Activated CD8-positive, alpha-beta T cell treated with anti-CD3 and anti-CD28 coated beads for 36 hours (primary cell): ENCODE measurements at places on chromosomes 6 and 20.

- no peak for DNase-seq
These were observed 154.3 kb upstream of the RPS6KA2 start for GRCh38 chr6:166781331-166781730.

DNA sequence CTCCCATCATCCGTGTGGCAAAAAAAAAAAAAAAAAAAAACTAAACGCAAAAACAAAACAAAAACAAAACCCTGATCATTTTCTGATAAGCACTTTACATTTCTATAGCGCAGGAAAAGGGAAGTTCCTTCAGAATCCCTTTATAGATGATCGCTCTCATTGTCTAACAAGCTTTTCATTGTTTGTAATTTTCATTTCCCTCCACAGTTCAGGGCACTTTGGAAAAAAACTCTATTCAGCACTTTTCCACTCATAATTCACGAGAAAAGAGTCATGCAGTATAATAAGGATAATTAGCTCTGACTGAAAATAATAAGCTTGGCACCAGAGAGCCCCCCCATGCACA is 89.4 kb upstream of the ATXN1 start:
- no peak for DNase-seq

DNA sequence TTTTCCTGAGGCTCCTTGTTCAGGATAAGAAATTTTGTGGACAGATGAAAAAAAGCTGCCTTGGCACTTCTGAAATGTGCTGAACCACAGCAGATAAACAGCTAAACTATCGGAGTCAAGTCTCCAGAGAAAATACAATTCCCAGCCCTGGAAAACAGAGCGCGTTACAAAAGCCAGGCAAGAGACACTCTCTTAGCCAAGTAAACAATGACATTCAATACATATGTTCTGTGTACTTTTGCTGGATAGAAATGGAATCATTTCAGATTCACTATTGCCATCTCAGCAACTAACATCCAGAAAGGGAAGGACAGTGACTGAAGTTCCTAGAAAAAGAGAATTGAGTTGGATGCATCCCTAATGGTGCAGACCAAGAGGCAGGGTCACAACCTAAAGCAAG is 196.8 kb upstream of the NRSN1 start:
- no peak for DNase-seq

DNA sequence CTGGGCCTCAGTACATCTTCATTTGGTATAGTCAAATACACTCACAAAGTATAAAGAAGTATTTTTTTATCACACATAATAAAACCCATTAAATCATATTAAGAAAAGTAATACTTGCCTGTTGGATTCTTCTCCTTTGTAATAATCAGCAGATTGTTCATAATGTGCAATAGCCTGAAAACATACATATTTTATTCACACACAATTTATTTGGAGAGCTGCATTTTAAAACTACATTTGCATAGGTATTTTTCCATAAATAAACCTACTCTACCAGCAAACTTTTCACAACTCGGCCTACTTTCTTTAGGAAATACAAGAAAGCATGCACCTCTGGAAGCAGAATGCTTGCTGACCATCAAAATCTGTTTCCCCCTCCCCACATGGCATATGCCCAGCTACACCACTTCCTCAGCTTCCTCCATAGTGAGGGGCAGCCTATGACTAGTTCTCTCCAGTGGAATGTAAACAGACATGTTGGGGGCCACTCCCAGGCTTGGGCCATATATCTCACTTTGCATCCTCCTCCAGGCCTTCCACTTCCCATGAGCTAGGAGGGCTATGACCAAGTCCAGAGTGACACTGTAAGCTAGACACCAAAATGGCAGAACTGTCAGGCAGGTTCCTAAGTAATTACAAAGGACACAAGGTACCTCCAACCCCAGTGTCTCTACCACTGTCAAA is 28.3 kb downstream of the GZF1 start:
- DNase-seq = no peak

DNA sequence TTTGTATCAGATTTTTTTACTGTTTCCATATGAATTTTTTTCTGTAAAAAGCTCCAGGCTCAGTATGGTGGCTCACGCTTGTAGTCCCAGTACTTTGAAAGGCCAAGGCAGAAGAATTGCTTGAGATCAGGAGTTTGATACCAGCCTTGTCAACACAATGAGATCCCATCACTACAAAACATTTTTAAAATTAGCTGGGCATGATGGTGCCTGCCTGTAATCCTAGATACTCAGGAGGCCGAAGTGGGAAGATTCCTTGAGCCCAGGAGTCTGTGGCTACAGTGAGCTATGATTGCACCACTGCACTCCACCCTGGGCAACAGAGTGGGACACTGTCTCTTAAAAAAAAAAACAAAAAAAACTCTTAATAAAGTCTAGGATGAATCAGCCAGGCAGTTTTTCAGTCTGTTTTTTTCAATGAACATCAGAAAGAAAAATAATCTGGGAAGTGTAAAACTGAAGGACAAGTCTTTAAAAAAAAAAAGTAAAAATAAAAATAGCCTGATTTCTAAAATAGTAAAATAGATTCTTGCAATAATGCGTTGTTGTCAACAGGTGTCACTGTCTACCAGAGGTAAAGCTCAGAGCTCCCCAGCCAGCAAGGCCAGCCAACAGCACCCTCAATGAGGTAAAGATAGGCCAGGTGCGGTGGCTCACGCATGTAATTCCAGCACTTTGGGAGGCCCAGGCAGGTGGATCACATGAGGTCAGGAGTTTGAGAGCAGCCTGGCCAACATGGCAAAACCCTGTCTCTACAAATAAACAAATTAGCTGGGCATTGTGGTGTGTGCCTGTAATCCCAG is 9.3 kb upstream of the ATG5 start:
- DNase-seq = peak; percentile 59

- peak; percentile 45 for DNase-seq
These were observed 970 bp downstream of the BLTP3A start for GRCh38 chr6:34792605-34793500.

DNA sequence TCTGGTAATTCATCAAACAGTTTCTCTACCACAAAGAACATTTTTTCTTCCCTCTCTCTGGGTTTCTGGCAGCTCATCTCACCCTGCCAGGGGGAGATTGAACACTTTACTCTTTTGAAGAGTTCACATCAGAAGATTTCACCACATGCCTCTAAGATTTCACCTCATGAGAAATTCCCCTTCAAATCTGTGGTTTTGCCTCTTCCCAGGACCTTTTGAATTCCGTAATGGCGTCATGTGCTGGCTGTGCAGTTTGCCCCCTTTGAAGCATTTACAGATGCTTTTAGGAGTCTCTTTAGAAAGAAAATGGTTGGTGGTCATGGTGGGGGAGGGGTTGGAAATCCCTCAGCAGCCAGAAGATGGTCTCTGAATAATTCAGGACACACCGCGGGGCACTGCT is 486.1 kb downstream of the QKI start:
- no peak for DNase-seq

- no peak for DNase-seq
These were observed 474.4 kb downstream of the CD83 start for GRCh38 chr6:14591998-14592397.

DNA sequence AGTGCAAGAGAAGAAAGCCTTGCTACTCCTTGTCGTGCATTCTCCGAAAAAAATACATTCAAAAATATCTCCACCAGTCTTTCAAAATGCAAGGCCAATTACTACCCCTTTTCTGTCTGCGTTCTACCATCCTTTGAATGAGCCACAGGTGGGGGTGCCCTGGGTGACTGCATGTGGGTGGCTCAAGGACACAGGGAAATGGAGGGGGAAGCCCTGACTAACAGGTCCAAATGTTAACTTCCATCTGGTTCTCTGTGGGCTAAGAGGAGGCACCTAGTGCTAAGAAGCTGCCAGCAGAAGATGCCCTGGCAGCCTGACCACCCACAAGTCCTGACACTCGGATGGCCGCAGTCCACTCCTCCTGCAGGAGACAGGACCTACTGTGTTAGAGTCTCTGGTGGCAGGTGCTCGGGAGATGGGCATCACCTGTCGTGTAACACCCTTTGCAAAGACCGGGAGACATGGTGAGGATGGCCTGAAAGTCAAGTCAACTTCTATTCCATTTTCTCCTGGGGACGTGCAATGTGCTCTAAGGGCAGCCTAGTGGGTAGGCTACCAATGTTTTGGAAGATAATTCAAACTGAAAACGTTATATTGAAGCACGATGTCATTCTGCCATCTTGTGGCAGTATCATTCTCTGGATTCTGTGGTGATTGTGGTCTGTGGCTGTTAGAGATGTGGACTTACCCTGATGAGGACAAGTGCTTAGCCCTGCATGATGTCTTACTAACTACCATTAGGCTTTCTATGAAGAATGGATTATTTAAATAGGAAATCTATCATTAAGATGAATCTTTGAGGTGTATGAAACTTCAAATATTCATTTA is 27.4 kb upstream of the IGF2R start:
- DNase-seq = peak; percentile 61

DNA sequence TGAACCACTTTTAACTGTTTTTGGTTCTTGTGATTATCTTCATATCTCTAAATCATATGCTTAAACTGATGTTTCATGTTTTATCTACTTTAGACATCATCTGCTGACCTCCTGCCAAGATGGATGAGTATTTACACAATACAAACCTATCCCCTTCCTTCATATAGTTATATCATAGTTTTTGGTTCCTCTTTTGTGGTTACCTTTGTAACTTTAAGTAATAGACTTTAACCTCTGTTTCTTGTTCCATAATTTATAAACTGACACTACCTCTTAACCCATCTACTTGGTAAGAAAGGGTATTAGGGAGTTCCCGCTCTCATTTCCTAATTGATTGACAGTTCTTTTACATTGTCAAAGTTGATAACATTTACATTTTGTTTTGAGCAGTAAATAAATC is 11.9 kb downstream of the PCMT1 start:
- no peak for DNase-seq

- no peak for DNase-seq
These were observed 212.7 kb downstream of the PTPRK start for GRCh38 chr6:128307671-128308070.

GRCh38 chr6:100808638-100809275 is 72.4 kb downstream of the ASCC3 start:
- DNase-seq = no peak

DNA sequence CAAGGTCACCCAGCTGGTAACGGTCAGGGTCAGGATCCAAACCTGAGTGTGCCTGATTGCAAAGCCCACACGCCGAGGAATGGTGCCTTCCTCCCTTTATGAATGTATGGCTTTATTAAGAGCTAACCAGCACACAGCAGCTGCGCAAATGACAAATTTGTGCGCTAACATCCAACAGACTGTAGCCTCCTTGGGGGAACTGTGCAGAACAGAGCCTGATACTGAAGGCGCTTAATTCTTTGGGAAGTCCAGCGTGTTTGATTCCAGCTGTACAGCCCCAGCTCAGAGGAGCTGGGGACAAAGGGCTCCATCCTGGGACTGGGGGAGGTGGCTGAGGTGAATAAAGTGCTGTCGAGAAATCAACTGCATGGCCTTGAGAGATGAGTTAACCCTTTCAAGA is 75.7 kb upstream of the JARID2 start:
- no peak for DNase-seq

GRCh38 chr6:115865914-115866313 is 194.8 kb downstream of the FRK start:
- DNase-seq = no peak
